ENCODE measurements at places on chromosomes 2 and 18. TPM values are rescaled to one million over a fixed set of nuclear protein-coding genes. Genes with fewer than 3 reads are reported as not detected.

LCLAT1 gene
- 11.0 TPM for polyA plus RNA-seq

CAPN14 gene
- not detected for polyA plus RNA-seq

MRPL44 gene
- 28.8 TPM for polyA plus RNA-seq

RPRM gene
- polyA plus RNA-seq = 8.4 TPM

CYS1 gene
- polyA plus RNA-seq = 15.7 TPM

CDK15 gene
- 1.7 TPM for polyA plus RNA-seq

UBXN4 gene
- 79.0 TPM for polyA plus RNA-seq

ROCK2 gene
- polyA plus RNA-seq = 46.7 TPM

SERPINB3 gene
- 1.0 TPM for polyA plus RNA-seq

ATP6V1C2 gene
- polyA plus RNA-seq = 2.3 TPM

CFAP65 gene
- not detected for polyA plus RNA-seq

THSD7B gene
- 0.69 TPM for polyA plus RNA-seq

POTEF gene
- polyA plus RNA-seq = not detected

NRP2 gene
- polyA plus RNA-seq = 36.3 TPM

SPR gene
- polyA plus RNA-seq = 2.0 TPM

ANKRD53 gene
- polyA plus RNA-seq = 0.71 TPM

EML4 gene
- 42.4 TPM for polyA plus RNA-seq

SS18 gene
- polyA plus RNA-seq = 38.0 TPM

GAL3ST2 gene
- 0.13 TPM for polyA plus RNA-seq

CNTNAP5 gene
- polyA plus RNA-seq = 0.47 TPM

CXCR4 gene
- 23.9 TPM for polyA plus RNA-seq

CFAP53 gene
- not detected for polyA plus RNA-seq

SERPINB8 gene
- 4.7 TPM for polyA plus RNA-seq

HJURP gene
- polyA plus RNA-seq = not detected

NETO1 gene
- 0.12 TPM for polyA plus RNA-seq

GPAT2 gene
- 2.9 TPM for polyA plus RNA-seq

ALPI gene
- not detected for polyA plus RNA-seq

CCBE1 gene
- 4.1 TPM for polyA plus RNA-seq

COBLL1 gene
- 11.1 TPM for polyA plus RNA-seq

RGPD8 gene
- 3.5 TPM for polyA plus RNA-seq

NT5DC4 gene
- 1.5 TPM for polyA plus RNA-seq

DDX1 gene
- 67.3 TPM for polyA plus RNA-seq

MC4R gene
- polyA plus RNA-seq = 0.29 TPM

COA5 gene
- polyA plus RNA-seq = 44.8 TPM

PCARE gene
- polyA plus RNA-seq = not detected

IL18RAP gene
- 0.22 TPM for polyA plus RNA-seq

LMAN2L gene
- not detected for polyA plus RNA-seq

NPHP1 gene
- 5.5 TPM for polyA plus RNA-seq

ANKRD30BL gene
- polyA plus RNA-seq = not detected

PKP4 gene
- polyA plus RNA-seq = 23.8 TPM

MOGAT1 gene
- not detected for polyA plus RNA-seq

EGR4 gene
- not detected for polyA plus RNA-seq

IMMT gene
- polyA plus RNA-seq = 83.3 TPM

HNRNPLL gene
- 40.4 TPM for polyA plus RNA-seq

SCTR gene
- polyA plus RNA-seq = not detected

PLB1 gene
- polyA plus RNA-seq = 1.6 TPM

NR4A2 gene
- 1.8 TPM for polyA plus RNA-seq

MC2R gene
- polyA plus RNA-seq = 0.74 TPM

TRIM54 gene
- polyA plus RNA-seq = 103 TPM

All from muscle of arm (tissue), 14 donors.